ENCODE measurements at places on chromosomes 16 and 17. TPM values are rescaled to one million over a fixed set of nuclear protein-coding genes. Genes with fewer than 3 reads are reported as not detected.

- no peak for DNase-seq
Observed at GRCh38 chr17:29215717-29216116, 30.9 kb upstream of the CRYBA1 start.

- DNase-seq, result no peak
Observed at GRCh38 chr17:8746501-8747236, 2.0 kb upstream of the CCDC42 start.

- DNase-seq, result no peak
Observed at GRCh38 chr16:57446531-57447185, 527 bp downstream of the CIAPIN1 start.

- no peak for DNase-seq
Observed at GRCh38 chr17:74561586-74561985, 5.7 kb downstream of the CD300H start.

DNA sequence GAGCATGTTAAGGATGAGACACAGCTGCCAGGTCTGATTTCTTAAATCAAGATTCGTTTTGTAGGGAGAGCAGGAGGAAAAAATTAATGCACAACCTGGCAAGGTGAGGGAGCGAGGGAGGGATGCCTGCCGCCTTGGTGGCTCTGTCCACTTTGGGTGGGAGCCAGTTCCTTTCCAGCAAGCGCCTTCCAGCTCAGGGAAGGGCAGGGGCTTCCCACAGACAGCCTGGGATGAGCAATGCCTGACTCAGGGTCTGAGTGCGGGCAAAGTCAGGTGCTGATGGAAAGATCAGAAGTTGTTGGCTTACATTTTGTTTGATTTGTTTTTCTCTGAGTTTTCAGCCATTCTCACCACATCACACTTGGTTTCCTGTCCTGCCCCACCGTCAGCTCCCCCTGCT, 220.7 kb downstream of the ENGASE start:
- no peak for DNase-seq

DNA sequence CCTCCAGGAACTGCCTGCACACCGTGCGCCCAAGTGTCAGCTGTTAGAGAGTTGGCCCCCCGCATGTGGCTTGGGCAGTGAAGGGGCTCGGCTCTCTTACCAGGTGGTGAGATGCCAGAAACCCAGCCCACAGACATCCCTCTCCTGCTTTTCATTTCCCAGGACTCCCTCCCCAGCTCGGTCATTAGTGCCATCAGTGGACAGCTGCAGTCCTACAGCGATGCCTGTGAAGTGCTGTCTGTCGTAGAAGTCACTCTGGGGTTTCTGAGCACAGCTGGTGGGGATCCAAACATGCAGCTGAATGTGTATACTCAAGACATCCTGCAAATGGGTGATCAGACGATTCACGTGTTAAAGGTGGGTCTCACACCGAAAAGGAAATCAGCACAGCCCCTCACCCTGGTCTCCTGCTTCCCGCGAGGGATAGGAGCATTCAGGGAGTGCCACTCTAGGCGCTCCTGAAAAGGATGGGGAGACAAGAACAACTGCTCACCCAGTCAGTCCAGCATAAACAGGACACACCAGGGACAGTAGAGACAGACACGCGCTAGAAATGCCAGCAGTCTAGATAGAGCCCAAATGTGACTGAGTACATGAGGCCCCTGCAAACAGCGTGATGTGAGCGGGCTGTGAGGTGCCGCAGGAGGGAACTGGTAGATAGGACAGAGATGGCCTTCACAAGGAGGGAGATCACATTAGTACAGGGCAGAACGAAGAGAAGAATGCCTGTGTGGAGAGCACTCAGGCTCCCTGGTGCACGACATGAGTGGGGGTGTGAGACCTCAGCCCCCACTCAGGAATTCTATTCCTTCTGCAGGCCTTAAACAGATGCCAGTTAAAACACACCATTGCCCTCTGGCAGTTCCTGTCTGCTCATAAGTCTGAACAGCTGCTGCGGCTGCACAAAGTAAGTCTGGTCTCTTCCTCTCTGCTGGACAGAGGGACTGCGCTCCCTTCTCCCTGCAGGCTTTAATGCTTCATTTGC, 25.7 kb upstream of the ENDOV start:
- DNase-seq, result no peak

DNA sequence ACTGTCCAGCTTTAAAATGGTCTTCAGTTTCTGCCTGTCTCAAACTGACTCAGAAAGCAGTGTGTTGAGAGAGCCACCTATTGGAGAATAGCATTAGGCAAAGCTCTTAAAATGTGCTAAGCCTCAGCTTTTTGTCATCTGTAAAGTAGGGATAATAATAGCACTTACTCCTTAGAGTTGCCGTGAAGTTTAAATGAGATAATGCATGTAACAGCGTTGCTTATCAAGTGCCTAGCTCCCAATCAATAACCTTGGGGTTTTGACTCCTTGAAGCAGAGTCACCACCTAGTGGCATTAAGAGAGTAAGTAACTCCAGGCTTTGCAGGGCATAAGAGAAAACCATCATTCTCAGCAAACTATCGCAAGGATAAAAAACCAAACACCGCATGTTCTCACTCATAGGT, 163.3 kb downstream of the HS3ST2 start:
- no peak for DNase-seq

Gene KRTAP1-5
- not detected for polyA plus RNA-seq

Gene METTL26
- 44.7 TPM for polyA plus RNA-seq

Gene PRPSAP1
- 72.7 TPM for polyA plus RNA-seq

Gene ALOX15B
- polyA plus RNA-seq, result 1.8 TPM

Gene MYH2
- polyA plus RNA-seq, result not detected

All from left renal pelvis (tissue), 4 donors.